ENCODE measurements at places on chromosomes 1 and 21.
A peak's percentile ranks its signal among the peaks of the same experiment; 100 is the strongest.

DNA sequence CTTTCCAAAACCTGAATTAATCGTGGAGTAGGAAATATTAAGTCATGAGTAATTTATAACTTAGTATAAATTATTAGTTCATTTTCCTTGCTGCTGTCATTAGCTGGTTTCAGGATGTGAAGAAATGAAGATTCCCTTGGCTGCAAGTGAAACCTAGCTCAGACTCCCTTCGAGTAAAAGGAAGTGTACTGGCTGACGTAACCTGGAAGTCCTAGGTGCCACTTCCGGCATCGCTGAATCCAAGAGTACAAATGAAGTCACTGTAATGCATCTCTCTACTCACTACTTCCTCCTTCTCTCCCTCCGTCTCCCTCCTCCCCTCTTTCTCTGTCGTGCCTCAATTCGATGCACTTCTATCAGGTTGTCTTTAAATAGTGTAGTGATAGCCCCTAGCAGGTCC lies 28.8 kb downstream of the ZP4 start:
- DNase-seq = no peak

GRCh38 chr1:173190101-173190936 lies 16.8 kb downstream of the TNFSF4 start:
- no peak for DNase-seq

- no peak for DNase-seq
These were observed 10.3 kb downstream of the DNALI1 start for GRCh38 chr1:37567023-37567422.

DNA sequence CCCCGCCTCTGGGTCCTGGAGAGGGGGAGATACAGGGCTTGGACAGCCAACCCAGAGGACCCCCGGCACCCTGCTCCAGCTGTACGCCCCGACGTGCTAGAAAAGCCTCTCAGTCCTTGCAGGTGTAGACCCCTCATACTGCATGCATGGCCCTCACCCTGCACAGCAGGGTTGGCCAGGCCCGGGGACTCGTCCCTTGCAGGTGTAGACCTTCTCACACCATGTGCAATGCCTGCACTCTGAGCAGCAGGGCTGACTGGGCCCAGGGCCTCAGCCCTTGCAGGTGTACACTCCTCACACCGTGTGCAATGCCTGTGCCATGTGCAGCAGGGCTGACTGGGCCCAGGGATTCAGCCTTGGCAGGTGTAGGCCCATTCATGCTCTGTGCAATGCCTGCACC lies 26.8 kb downstream of the WNT9A start:
- DNase-seq = no peak

DNA sequence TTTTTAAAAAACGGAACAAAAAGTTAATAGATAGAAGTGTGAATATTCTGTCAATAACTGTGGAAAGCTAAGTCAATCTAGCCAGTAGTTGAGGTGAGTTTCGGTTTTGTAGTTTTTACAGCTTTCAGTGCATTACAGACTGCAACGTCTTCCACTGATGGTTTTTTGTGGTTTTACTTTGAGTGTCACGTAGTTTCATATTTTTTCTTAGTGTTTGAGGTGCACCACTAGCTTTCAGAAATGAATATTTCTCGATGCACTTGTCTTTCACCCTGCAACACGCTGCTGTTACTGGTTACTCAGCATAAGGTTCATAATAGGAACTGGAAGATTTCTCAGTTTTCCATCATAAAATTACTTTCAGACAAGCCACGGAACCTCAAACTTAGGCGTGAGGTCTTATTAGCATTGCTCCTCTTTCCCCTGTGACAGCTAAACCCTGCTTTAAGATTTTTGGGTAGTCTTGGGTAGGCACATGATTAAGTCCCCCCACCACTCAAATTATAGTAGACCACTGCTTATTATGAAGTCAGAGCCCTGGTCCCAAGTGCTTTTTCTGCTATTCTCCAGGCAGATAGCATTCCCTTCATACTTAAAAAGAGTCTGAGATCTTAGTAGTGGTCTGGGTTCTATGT lies 1412.7 kb downstream of the KCNT2 start:
- no peak for DNase-seq

- DNase-seq = no peak
These were observed 4.0 kb downstream of the RNF207 start for GRCh38 chr1:6209661-6210580.

DNA sequence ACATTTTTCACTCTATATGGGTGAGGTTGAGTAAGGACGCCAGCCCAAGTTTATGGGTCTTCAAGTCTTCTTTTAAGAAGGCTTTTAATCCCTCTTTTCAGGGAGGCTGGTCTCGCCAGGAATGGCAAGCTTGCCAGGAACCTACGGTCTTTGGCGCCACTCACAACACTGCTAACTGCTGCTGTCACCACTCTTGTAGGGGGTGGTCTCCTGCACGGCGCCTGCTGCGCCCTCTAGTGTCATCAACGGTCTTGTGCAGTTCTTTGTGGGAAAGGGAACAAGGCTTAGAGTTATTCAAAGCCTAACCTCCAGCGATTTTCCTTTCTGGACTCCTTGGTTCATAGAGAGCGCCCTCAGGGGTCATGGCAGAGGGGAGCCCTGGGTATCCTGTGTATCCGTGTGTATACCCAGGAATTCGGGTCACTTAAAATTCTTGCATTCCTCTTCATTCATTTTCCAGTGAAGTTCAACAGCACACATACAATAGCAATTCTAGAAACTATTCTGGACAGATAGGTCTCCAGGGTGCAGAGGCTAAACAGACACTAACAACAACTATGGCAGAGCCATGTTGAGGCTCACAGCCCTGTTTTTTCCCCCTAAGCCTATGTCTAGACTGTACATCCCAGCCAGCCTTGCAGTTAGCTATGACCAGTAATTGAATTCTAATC lies 392.8 kb upstream of the CAMK1G start:
- DNase-seq = no peak

DNA sequence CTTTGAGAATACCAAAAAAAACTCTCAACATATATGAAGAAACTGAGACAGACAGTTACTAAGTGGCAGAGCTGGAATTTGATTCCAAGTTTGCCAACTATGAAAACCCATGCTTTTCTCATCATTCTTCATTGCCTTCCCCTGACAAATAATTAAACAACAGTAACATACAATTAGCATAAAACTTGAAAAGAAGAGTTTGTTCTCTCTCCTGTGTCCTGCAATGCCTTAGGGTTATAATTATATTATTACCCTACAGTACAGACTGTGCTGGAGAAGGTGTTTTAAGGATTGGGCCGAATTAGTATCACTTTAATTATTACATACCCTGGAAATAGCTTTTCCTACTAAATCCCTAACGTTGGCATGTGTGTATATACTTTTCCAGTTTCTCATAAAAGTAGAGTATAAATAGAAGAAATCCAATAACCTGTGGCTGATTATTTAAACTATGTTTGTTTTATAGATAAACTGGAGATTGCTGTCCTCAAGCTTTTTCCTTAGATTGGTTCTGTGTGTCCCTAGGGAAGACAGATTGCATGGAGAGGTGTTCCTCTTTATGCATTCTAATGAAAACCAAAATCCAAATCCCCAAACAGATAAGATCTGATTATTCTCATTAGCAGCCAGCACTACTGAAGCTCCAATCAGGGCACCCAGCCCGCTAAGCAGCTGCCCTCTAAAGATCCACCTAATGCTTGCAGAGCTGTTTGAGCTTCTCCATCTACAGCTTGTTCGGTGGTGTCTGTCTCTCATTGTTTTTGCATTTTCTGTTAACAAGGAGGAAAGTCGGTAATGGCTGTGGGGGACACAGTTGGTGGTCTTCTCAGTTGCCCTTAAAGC lies 156.3 kb downstream of the TM2D1 start:
- DNase-seq = no peak

- no peak for DNase-seq
These were observed 167.9 kb downstream of the DAB1 start for GRCh38 chr1:57255945-57256344.

- DNase-seq = no peak
These were observed 20.2 kb downstream of the COQ8A start for GRCh38 chr1:226960256-226960655.

GRCh38 chr1:230599926-230600656 lies 42.2 kb upstream of the COG2 start:
- DNase-seq = no peak

DNA sequence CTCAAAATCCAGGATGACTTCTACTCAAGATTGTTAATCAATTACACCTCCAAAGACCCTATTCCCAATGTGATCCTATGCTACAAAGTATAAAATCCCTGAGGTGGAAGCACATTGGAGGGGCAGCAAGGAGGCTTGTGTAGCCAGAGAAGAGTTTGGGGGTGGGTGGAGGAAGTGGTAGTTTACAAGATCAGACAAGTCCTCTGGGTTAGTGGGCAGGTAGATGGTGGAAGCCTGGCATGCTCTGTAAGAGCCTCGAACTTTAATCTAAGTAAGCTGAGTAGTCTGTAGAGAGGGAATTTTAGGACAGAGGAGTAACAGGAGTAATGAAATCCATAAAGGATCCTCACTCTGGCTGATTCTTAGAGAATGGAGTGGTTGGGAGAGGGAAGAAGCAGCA lies 65.0 kb upstream of the KCTD3 start:
- DNase-seq = no peak

- DNase-seq = no peak
These were observed 69.1 kb downstream of the LAMC1 start for GRCh38 chr1:183092350-183092749.

- DNase-seq = no peak
These were observed 196.1 kb upstream of the VAMP3 start for GRCh38 chr1:7575041-7575400.

GRCh38 chr1:152533327-152533938 lies 19.2 kb downstream of the CRCT1 start:
- peak; percentile 8 for DNase-seq

DNA sequence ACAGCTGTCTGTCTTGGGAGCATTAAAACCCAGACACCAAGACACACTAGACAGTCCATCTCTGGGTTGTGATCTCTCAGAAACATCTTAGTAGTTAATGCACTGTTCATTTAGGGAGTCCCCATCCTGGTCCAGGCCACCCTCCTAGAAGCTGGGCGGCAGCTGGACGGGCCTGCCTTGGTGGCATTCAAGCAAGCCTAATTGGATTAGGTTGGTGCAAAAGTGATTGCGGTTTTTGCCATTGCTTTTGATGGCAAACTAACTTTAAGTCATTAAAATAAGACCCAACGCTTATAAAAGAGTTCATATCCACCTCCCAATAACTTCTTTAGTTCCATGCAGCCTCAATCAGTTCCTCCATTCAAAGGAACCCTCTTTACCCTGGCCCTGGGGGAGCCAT lies 21.7 kb downstream of the ATP5PO start:
- DNase-seq = no peak

- no peak for DNase-seq
These were observed 732.6 kb upstream of the CHRM3 start for GRCh38 chr1:238653693-238654321.

GRCh38 chr21:41684381-41685245 lies 82.2 kb downstream of the RIPK4 start:
- no peak for DNase-seq

- DNase-seq = no peak
These were observed 76.1 kb downstream of the SIPA1L2 start for GRCh38 chr1:232553809-232554208.

- DNase-seq = no peak
These were observed 23.2 kb downstream of the AVPR1B start for GRCh38 chr1:206094024-206094423.

GRCh38 chr21:27795418-27795817 lies 828.5 kb upstream of the ADAMTS5 start:
- DNase-seq = no peak

- DNase-seq = no peak
These were observed 70.4 kb upstream of the VCAM1 start for GRCh38 chr1:100649146-100649545.

GRCh38 chr1:104760017-104760416 lies 1010.3 kb downstream of the AMY1C start:
- DNase-seq = no peak

GRCh38 chr1:2374252-2375155 lies 16.9 kb downstream of the MORN1 start:
- no peak for DNase-seq

GRCh38 chr1:101250222-101250621 lies 13.4 kb downstream of the S1PR1 start:
- no peak for DNase-seq

- no peak for DNase-seq
These were observed 66.4 kb downstream of the RGS13 start for GRCh38 chr1:192702212-192702902.

DNA sequence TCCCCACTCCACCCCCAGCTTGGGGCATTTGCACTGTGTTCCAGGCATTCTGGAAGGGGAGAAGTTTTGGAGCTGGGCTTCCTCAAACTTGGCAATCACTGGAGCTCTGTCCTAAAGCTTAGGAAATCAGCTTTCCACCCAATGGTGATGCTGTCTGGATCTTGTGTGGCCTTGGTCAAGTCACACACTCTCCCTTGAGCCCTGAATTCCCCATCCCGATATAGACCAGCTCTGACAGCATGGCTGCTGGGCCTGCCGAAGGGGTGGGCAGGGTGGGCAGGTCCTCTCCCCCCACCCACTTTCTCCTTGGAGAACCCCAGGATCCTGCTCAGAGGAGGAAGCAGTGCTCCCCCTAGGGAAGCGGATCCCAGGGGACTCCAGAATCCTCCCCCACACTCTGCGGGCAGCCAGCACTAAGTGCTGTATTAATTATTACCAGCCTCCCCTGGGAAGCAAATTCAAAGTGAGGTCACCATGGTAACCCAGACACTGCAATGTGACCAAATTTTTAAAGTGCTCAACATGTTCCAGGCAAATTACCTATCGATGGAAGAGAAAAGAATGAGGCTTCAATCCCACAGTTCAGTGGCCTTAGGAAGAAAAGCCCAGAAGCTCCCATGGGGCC lies 21.3 kb upstream of the LDLRAP1 start:
- DNase-seq = no peak

DNA sequence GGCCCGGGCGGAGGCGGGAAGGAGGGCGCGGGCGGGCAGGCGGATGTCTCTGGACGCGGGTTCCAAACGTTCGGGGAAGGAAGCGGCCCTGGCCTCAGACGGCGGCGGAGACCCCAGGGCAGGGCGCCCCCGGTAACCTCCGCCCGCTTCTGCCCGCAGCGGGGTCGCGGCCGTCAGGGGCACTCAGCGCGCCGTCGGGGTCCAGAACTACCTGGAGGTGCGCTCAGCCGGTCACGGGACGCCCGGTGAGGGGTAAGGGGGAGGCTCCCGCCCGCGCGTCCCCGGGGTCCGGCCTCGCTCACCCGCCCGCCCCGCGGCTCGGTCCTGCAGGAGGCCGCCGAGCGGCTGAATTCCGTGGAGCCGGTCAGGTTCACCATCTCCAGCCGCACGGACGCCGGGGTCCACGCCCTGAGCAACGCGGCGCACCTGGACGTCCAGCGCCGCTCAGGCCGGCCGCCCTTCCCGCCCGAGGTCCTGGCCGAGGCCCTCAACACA lies 406 bp downstream of the PUSL1 start:
- no peak for DNase-seq

GRCh38 chr1:228276174-228276831 lies 68.5 kb downstream of the OBSCN start:
- DNase-seq = no peak

DNA sequence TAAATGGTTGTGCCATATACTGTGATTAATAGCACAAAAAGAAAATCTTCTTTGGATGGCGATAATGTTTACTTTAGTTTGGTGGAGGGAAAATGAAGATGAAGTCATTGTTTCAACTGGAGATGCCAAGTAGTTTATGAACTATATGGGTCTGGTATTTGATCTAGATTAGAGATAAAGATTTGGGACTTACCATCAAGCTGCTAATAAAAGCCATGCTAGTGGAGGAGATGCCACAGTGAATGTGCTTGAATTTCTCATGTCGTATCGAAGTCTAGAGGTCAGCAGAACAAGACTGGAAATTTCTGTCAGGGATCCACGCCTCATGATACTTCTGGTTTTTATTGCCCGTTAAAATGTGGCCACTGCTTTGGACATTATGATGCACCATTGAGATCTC lies 742.0 kb downstream of the NCAM2 start:
- DNase-seq = no peak
